ENCODE measurements at places on chromosomes 4 and X. TPM values are rescaled to one million over a fixed set of nuclear protein-coding genes. Genes with fewer than 3 reads are reported as not detected.

The CT45A8 gene
- total RNA-seq: not detected

- DNase-seq: no peak
Observed at GRCh38 chr4:182246401-182247205, 3.4 kb downstream of the TENM3 start.

The ZCCHC12 gene
- total RNA-seq: not detected

The SYN1 gene
- total RNA-seq: 0.18 TPM

The UPF3B gene
- total RNA-seq: 9.4 TPM

- no peak for DNase-seq
Observed at GRCh38 chr4:61401771-61402170, 201.6 kb downstream of the ADGRL3 start.

DNA sequence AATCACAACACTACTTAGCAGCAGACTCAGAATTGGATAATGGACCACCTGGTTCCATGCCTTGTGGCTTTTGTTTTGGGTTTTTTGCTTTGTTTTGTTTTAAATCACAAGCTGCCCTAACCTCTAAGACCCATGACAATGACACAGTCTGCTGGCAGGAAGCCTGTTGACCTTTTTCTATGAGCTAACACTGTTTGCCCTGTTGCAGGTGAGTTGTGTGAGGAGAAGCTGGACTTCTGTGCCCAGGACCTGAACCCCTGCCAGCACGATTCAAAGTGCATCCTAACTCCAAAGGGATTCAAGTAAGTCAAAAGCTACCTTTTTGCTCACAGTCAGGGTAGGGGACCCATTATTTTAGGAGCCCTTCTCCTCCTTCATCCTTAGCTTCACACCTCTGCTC, 110.8 kb upstream of the PACRGL start:
- no peak for DNase-seq

- DNase-seq: no peak
Observed at GRCh38 chr4:159422019-159422418, 319.1 kb downstream of the RAPGEF2 start.

- no peak for DNase-seq
Observed at GRCh38 chr4:137471895-137472294, 60.4 kb downstream of the PCDH18 start.

DNA sequence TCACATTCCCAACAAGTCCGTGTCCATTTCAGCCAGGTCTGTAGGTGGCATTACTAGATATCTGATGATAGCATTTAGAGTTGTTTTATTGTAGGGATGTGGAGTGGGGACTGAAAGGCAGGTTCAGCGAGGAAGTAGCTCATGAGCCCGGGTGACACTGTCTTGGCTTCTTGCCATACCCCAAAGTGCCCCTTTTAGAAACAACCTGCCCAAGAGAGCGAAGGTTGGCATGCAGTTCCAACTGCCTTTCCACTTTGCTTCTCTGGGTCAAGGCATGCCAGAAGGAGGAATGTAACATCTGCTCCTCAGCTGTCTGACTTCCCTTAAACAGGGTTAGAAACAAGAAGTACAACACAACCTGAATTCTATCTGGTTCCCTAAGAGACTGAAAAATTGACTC, 9.0 kb downstream of the GRIA3 start:
- DNase-seq: no peak

DNA sequence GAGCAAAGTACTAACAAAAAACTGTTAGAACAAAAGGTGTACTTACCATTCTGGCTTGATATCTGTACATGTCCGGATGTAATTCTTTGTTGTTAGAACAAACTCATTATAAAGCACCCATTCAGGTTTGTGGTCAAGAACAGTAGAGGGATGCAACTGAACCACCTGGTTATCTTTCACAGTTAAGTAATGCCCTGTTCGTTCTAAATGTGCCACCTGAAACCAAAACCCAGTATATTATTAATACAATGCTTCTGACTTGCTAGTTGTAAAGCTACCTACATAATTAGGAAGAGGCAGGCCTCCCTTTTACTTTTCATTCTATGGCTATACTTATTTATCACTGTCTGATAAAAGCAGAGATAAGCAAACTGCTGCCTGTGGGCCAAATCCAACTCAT, 54.8 kb downstream of the DHX15 start:
- DNase-seq: no peak

The MAP7D2 gene
- 0.43 TPM for total RNA-seq

- no peak for DNase-seq
Observed at GRCh38 chr4:15513545-15513944, 43.9 kb downstream of the CC2D2A start.

The SLC25A4 gene
- 5.2 TPM for total RNA-seq

GRCh38 chr4:17920681-17921080, 100.9 kb downstream of the LCORL start:
- no peak for DNase-seq

DNA sequence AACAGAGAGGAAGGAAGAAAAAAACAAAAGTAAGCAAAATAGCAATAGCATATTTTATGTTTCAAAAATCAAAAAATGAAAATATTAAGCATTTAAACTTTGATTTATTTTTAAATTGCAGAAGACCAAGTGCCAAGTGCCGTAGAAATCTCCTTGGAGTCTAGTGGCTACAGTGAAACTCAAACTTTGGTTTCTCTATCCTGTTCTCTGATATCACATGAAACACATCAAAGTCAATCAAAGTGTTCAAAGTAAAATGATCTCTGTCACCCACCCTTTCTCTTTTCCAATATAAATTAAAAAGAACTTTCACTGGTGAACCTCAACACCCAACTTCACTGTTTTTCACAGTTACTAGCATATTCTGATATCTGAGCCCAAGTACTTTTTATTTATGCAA, 81.1 kb downstream of the HADH start:
- no peak for DNase-seq

- no peak for DNase-seq
Observed at GRCh38 chr4:83851261-83852084, 315.6 kb downstream of the GPAT3 start.

The ZNF630 gene
- total RNA-seq: 1.2 TPM

GRCh38 chrX:2677764-2678163, 13.3 kb upstream of the CD99 start:
- DNase-seq: no peak

GRCh38 chr4:119897260-119897659, 169.4 kb downstream of the MAD2L1 start:
- DNase-seq: no peak

The USP11 gene
- 27.6 TPM for total RNA-seq

DNA sequence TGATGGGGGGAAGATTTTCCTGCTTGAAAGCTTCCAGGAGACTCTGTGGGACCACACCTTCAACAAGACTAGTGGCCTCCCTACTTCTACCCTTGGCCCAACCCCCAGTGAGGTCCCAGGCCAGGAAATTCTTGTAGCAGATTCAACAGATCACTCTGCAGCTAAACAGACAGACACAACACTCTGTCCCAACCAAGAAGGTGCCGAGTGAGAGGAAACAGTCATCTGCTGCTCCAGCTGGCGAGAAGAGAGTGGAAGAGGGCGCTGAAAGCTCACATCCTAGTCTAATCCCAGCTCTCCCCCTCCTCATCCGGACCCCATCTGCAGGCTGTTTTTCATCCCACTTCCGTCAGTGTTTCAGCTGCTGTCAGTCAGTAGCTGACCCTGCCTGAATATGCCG, 63.4 kb downstream of the CHRDL1 start:
- no peak for DNase-seq

GRCh38 chrX:20212486-20213089, 54.1 kb downstream of the RPS6KA3 start:
- no peak for DNase-seq

- DNase-seq: no peak
Observed at GRCh38 chr4:127501103-127501502, 131.7 kb upstream of the INTU start.

DNA sequence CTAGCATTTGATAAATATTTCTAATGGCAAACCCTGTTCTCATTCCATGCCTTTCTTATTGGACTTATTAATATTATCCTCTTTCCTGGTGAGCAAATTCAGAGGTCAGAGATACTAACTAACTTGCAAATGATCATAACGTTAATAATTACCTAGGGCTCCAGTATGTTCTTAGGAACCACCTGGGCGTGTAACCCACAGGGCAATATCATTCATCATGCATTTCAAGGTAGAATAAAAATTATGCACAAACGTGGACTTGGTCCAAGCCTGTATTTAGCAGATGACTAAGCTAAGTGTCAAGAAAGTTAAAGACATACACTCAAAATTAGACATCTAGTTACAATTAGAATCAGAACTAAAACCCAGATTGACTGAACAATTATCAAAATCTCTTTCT, 850.1 kb downstream of the TRIML1 start:
- no peak for DNase-seq

GRCh38 chr4:142194905-142195304, 558.5 kb downstream of the IL15 start:
- no peak for DNase-seq

DNA sequence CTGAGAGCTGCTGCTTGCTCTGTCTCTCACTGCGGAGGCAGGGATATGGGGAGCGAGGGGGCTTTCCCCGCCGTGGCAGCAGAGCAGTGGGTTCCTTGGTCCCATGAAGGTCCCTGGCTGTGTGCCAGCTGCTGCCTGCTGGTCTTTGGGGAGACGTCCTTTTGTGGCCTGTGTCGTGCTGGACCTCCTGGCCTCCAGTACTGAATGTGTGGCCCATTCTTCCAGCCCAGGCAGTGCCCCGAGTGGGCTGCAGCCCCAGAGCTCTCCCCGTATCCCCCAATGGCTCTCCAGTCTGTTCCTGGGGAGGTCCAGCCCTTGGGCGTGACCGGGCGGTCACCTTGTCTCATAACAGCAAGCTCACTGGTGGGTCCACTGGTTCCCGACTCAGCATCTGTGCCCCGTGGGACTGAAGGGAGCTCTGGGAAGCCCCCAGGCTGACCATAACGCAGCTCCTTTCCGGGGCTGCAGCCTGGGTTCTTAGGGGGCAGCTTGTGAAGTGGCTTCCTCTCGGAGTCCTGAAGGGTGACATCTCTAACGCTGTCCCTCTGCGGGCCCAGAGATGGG, 115.6 kb downstream of the SMIM20 start:
- no peak for DNase-seq

The USP26 gene
- total RNA-seq: not detected

DNA sequence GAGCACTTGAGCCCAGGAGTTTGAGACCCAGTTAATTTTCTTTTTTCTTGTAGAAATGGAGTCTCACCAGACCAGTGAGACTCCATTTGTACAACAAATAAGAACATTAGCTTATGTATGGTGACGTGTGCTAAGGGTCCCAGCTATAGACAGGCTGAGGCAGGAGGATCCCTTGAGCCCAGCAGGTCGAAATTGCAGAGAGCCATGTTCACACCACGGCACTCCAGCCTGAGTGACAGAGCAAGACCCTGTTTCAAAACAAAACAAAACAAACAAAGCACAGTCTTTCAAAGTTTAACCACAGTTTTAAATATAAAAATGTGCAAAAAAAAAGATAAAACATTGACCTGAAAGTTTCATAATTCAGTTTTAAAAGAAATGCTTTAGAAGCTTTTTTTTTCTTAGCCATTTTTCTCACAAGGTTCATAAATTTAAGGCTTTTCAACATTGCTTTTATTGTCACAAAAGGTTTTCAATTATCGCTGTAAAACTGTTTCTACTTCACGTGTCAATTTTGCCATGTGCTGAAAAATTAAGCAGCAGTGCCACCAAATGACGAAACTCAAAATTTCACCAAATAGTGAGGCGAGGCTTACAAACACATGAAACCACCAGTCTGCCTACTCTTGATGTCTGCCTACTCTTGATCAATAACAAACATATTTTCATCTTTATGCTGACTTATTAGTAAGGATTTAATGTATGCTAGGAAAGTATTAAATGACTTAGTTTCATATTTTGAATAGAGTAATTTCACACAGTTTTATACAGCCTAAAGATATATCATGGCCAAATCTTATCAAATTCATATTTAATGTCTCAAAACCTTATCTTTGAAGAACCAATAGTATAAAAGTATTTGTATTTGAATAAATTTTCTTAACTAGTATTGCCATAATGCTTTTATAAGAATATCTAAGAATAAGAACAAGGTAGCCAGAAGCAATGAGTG, 126.3 kb downstream of the NEK1 start:
- DNase-seq: peak; percentile 54

GRCh38 chr4:99960648-99961047, 10.6 kb upstream of the H2AZ1 start:
- no peak for DNase-seq

GRCh38 chr4:40395908-40396793, 61.0 kb downstream of the CHRNA9 start:
- no peak for DNase-seq

GRCh38 chr4:26709246-26709645, 125.4 kb downstream of the TBC1D19 start:
- no peak for DNase-seq

DNA sequence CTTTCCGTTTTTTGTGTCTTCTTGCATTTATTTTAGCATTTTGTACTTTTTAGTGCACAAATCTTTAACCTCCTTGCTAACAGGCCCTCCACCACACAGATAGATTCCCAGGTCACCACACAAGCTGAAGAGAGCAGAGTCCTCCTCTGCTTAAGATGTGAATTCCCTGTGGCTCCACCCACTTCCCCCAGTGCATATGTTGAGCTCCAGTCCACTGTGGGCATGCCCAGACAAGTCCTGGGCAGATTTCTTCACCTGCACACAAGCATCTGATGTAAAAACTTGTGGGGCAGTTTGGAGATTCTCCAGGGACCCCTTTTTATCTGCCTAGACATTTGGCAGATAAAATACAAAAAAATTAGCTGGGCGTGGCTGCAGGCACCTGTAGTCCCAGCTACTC, 19.8 kb upstream of the PASD1 start:
- DNase-seq: no peak

The SCML2 gene
- total RNA-seq: 2.5 TPM

DNA sequence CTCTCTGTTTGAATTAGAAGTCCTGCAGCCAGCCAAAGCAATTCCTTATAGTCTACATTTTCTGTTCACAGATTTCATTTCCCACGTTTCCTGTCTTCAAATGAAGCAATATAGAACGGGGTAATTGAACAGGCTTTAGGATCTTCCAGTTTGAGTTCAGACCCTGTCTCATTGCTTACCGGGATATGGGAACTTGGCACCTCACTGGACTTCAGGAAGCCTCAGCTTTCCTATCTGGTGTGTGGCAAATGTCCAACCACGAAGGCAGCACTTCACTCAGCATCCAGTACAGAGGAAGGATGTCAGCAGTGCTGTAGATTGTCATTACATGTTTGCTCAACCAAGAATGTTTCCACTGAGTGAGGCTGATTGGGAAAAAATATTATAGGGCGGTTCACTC, 271.1 kb upstream of the ZFP42 start:
- no peak for DNase-seq

- DNase-seq: no peak
Observed at GRCh38 chrX:32153585-32153984, 1057.8 kb downstream of the DMD start.
